ENCODE measurements at places on chromosomes 5 and 9. TPM values are rescaled to one million over a fixed set of nuclear protein-coding genes. Genes with fewer than 3 reads are reported as not detected.
A peak's percentile ranks its signal among the peaks of the same experiment; 100 is the strongest.

DNA sequence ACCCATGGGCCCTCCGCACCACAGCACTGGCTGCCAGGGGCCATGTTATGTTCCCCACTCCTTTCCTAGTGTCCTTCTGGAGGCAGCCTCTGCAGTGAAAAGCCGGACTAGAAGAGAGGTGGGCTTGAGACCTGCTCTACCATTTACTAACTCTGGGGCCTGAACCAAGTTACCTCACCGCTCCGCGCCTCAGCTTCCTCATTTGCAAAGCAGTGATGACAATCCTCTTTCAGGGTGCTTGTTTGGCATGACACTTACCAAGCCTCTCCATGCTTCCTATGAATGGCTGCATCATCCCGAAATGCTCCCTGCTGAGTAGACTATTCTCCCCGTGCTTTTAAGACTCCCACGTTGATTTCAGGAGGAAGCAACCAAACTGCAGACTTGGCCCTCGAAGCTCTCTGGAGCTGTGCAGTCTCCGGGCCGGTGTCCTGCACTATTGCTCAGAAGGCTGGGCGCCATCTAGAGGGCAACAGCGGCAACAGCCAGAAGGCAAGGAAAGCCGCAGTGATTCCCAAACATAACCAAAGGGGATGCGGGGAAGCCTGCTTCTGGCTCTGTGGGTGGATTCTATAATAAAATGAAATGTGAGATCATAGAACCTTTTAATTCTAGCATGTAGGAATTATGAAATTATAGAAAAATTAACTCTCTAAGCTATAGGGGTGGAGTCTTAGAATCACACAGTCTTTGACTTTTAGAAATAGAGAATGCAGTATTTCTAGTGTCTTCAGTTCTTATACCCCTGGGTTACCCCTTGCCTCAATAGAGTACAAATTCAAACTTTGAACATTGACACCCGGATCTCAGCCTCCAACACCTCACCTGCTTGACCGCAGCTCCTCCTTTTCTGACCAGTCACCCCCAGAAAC, 599.8 kb upstream of the BRINP1 start:
- H3K4me3 ChIP-seq: no peak overlapping the region
- peaks cover 3% of the 10 kb centered on the region for H3K27me3 ChIP-seq
- H3K4me1 ChIP-seq: no peaks in the 10 kb centered on the region
- no peaks in the 10 kb centered on the region for H3K36me3 ChIP-seq
- peak; percentile 28 for DNase-seq

DNA sequence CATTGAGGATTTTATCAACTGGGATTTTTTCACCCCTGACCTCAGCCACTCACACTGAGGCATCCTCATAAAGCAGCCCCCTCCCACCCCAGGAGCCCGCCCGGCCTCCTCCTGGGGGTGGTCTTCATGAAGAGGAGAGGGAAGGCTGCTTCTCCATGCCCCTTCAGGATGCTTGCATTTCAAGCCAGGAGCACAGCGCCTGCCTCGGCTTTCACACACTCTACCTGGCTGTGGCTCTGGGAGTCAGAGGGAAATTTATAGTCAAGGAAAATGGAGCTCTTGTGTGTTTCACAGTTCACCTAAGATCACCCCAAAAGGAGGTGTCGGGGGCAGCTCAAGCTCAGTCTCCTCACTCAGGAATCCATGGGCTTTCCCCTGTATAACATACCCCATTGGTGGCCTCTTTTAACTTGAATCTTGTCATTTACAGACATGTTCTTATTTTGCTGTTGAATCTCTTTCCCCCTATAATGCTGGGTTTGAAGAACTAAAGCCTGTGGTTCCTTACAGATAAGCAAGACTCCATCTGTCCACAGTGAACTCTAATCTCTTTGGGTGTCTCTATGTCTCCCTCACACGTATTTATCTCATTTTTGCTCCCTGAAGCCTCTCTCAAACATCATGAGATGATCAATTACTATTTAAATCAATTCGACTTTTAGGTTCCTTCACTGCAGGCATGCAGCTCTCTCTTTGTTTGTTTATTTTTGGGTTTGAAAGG, 22.6 kb upstream of the IQGAP2 start:
- peaks cover 42% of the 10 kb centered on the region for H3K4me1 ChIP-seq
- H3K4me3 ChIP-seq: no peak overlapping the region
- H3K27me3 ChIP-seq: no peaks in the 10 kb centered on the region
- peak overlapping the region; percentile 56 for H3K27ac ChIP-seq

DNA sequence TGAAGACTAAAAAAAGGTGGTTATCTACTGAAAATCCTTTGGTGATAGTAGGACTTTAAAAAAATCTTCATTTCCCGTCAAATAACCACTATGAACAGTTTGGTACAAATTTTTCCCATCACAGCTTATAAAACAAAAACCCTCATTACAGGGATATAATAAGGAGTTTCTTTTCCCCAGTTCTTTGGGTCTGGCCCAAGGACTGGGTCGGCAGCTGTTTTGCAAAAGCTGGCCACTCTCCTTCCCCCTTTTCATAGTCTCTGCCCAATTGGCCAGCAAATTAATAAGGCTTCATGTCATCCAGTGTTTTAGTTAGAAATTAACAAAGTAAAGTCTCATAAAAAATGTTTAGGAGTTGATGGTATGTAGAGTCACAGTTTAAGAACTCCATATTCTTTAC, 47.0 kb upstream of the PDE8B start:
- no peaks in the 10 kb centered on the region for H3K4me1 ChIP-seq
- H3K27ac ChIP-seq: no peak overlapping the region
- DNase-seq: no peak
- H3K27me3 ChIP-seq: no peaks in the 10 kb centered on the region

ENTPD2 gene
- polyA plus RNA-seq: not detected

NUTM2G gene
- polyA plus RNA-seq: 0.10 TPM
